ENCODE measurements at places on chromosomes 7 and 10. TPM values are rescaled to one million over a fixed set of nuclear protein-coding genes. Genes with fewer than 3 reads are reported as not detected.

DNA sequence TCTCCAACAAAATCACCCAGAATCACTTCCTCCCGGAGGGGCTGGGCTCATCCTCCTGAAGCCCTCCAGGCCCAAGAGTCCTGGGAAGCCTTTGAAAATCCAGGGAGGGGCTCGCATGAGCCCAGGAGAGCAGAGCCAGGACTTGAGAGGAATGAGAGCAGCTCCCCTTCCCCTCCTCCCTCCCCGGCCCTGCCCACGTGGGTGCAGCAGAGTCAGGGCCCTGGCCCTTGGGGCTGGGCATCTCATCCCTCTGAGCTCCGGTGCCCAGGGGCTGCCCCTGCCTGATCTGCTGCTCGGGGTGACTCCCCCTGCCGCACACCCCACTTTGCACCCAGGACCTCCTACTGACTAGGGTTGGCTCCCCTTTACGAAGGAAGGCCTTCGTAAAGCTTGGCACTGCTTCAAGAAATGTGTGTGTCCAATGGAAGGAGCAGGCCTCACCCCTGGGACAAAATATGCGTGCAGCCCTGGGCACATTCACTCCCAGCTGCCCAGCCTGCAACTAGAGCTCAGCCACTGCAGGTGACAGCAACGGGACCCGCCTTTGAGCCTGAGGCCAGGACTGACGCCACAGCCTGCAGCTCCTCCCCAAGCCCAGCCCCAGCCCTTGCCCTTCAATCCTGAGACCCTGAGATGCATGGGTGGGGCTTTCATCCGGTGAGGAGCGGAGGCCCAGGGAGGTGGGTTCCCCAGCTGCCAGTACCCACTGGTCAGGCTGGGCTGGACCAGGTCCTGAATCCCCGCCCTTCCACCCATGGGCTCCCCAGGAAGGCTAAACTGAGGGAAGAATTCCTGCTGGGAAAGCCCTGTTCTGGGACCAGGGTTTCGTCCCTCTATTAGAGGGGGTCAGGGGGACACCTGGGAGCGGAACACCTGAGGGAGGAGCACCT, 21.8 kb downstream of the PWWP2B start:
- peak; percentile 92 for DNase-seq

DNA sequence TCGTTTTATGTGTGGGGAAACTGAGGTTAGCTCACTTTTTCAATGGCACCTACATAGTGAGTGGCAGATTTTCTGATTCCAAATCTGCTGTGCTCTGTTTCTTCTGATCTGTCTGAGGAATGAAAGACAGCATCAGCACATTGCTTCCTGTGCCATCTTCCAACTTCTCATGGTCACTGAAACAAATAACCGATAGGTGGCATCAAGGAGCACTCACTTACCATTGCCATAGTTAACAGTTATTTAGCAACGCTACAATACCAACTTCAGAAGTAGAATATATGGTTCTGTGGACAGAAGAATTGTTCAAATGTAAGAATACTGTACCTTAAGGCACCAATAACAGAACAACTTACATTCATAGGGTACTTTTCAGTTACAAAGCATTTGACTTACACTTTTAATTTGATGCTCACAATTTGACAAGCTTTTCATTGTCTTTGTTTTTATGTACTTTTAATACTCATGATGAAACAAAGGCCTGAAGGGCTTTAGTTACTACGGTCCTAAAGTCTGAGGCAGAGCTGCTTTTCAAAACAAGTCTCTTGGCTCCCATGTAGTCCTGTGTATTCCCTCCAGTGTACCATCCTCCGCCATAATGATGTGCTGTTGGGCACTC, 228.9 kb upstream of the TCF7L2 start:
- peak; percentile 28 for DNase-seq

- no peak for DNase-seq
Measured at GRCh38 chr10:50375051-50375452, 123.7 kb upstream of the ASAH2 start.

- no peak for DNase-seq
Measured at GRCh38 chr7:50637725-50638643, 72.8 kb upstream of the DDC start.

DNA sequence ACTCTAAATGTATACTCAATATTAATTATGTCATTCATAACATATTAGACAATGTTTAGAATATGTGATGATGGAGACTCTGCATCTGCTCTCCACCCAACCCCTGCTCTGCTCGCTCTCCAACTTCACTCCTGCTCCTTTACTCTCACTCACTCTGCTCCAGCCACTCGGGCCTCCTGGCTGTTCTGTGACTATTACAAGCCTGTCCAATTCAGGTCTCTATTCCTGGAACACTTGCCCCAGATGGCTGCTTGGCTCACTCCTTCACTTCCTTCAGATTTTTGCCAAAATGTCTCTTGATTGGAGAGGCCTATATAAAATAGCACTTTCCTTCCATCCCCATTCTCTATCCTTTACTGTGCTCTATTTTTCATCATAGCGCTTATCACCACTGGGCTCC, 84.8 kb downstream of the HBP1 start:
- no peak for DNase-seq

DNA sequence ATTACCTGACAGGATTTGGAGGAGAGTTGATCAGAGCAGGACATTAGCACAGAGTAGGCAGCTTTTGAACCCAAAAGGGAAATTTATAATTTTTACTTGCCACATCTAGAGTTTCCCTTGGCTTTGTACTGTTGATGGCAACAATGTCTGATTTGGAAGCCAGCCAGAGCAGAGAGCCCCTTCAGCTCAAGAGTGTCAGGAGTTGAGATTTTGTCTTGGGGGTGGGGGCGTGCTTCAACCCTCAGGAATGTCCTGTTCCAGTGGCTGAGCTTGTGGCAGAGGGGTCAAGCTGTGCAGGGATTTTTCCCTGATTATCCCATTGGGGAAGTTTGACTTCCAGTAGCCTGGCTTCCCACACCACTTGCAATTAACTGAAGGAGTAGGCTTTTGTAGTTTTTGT, 27.0 kb downstream of the SP4 start:
- DNase-seq, result no peak

DNA sequence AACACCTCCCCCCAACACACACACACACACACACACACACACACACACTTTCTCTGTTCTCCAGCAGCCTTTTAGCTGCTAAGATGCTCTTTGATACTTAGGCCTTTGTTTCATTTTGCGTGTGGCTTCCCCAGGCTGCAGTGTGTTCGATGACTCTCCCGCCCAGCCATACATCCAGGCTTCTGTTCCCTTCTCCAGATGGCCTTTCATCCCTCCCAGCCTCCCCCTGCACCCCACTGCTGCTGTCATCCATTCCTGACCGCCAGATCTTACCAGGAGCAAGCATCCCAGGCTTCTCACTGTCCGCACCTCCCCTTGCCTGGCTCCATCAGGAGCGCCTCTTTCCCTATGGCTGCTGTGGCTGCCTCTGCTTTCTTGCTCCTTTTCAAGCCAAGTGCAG, 77.8 kb upstream of the PPIF start:
- DNase-seq, result no peak

The SPDYE8 gene
- total RNA-seq, result not detected

The IDI2 gene
- total RNA-seq, result not detected

The SEMA4G gene
- 19.5 TPM for total RNA-seq

All from lower leg skin (tissue), 4 donors.